ENCODE measurements at places on chromosomes 7 and 10.

- DNase-seq: peak; percentile 87
These were observed 26.9 kb downstream of the MYPN start for GRCh38 chr10:68135922-68136792.

GRCh38 chr7:28629216-28629842 is 217.0 kb downstream of the CREB5 start:
- no peak for DNase-seq

DNA sequence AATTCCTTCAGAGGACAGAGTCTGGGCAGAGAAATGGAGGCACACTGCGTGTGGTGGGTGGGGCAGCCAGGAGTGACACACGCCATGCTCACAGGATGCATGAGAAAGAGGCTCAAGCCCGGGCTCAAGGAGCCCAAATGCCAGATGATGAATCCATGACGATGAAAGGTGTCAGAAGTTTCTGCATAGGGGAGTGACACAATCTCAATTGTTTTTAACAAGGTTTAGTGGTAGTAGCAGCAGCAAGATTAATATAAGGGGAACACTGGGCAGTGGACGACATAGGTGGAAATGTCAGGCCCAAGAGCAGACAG is 126.1 kb downstream of the TNS3 start:
- DNase-seq: no peak

DNA sequence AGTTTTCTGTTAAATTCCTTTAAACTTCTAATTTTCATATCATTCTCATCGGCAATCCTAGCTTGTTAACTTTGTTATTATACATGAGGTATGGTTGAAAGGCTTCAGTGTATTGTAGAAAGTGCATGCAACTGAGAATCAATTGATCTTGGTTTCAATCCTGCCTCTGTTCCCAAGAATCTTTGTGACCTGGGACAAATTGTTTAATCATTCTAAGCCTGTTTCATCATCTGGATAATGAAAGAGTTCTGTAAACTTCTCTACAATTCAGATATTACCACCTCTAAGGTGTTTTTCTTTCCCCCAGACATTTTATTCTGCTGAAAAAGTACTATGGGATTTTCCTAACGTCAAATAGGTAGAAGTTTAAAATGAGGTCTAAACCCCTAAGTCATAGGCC is 179.0 kb downstream of the RNLS start:
- no peak for DNase-seq

DNA sequence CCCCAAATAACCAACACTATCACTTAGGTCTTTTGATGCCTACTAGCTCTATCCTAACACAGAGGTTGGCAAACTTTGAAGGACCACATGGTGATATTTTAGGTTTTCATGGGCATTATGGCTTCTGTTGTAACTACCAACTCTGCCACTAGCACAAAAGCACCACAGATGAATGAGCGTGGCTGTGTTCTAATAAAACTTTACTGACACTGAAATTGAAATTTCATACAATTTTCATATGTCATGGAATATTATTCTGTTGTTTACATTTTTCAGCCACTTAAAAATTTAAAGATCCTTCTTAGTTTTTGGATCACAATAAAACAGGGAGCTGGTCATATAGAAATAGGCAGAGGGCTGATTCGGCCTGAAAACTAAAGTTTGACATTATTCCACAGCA is 26.4 kb downstream of the CBX3 start:
- DNase-seq: no peak

DNA sequence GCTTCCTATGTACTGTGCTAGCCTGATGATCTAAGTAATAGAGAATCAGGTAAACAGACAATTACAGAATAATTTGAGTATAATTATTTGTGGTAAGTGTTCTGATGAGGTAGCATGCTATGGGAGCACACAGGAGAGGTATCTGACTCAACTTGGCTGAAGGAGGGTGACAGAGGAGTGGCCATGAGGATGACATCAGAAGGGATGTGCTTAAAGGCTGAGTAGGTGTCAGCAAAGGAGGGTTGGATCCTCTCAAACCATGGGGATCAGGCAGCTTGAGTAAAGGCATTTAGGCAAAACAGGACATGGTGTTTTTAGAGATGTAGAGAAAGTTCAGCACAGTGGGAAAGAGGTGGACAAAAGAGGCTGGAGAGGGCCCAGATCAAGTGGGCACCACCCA is 29.0 kb downstream of the KLHDC10 start:
- no peak for DNase-seq

GRCh38 chr7:20794676-20795075 is 8.0 kb upstream of the SP8 start:
- DNase-seq: no peak

GRCh38 chr7:127252778-127253280 is at the start of gene GRM8:
GRM8 (minus strand) TSS chr7:127252941.
- no peak for DNase-seq

GRCh38 chr7:77386165-77386822 is 29.9 kb downstream of the GSAP start:
- DNase-seq: no peak

DNA sequence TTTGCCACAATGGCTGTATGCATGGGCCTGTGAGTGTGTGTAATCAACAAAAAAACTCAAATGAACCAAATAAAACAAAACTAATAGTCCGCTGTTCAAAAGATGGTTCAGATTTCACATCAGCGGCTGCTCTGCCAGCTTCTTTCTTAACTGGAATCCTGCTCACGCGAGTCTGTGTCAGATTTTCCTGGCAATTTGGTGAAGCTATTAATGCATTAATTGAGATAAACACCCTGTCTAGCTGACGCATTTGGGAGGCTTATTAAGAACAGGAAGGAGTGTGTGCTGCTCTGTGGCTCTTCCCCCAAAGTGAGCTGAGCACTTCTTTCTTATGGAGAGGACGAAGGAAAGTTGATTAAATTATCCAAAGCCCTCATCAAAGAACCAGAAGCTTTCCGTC is 336.6 kb upstream of the MKI67 start:
- no peak for DNase-seq

- no peak for DNase-seq
These were observed 24.5 kb downstream of the SNX13 start for GRCh38 chr7:17915796-17916195.

DNA sequence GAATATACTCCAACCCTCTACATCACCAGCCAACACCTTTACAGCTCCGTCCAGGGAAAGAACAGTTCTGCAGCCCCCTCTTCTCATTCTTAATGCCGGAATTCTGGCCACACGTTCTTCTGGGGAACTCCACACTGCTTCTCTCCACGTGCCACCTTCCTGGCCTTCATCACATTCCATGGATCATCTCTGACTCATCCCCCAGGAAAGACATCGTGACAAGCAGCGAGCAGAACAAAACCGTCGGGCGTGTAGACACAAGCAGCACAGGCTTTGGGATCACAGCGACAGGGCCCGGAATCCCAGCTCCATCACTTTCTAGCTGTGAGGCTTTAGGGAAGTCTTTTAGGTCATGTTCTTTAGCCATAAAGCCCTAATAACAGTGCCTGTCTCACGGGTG is 590.3 kb upstream of the FOXK1 start:
- no peak for DNase-seq

DNA sequence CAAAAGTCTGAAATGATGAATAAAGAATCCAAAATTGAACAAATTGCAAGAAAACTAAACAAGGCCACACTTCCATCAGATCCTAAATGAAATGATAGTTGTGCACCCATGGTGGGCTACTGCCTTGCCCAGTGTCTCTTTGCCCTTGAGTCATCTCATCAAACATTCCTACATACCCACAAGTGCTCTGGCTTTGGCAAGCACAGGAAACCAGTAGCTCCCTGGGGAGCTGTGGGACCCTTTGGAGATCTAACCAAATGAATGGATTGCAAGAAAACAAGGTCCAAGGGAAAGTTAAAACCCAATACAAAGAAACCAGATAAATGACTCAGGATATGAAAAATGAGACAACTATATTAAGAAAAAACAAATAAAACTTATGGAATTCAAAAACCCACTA is 129.8 kb upstream of the TMEM229A start:
- DNase-seq: no peak

DNA sequence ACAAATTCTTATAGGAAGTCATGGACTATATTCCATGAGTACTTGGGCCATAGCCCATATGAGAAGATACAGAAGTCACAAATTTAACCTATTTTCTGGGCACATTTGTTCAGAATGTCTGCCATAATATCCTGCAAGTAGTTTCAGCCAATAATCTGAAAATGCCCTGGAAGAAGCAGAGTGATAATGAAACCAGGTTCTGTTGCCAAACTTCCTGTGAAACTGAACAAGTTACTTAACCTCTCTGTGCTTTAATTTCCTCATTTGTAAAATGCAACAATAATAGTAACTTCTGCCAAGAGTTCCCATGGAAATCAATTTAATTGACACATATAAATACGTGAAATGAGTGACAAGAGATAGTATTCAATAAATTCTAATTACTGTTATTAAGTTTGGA is 88.8 kb downstream of the SEMA3C start:
- DNase-seq: no peak

- DNase-seq: no peak
These were observed 108.4 kb downstream of the SFMBT2 start for GRCh38 chr10:7302392-7302906.

DNA sequence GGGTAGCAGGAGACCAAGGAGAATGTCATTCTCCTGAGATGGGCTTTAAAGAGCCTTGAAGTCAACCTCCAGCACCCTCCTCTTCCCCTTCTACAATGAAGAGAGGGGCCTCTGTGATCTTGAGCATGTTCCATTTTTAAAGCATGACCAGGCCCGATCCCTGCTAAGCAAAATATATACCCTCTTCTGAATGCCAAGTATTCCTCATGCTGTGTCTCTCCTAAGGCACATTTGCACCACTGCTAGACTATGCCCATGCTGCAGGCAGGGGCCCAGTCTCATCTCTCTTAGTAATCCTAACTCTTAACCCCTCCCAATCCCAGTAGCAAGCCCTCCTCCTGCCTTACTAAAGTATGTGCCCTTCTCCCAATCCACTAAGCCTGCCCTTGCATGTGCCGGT is 18.4 kb downstream of the SORBS1 start:
- no peak for DNase-seq

GRCh38 chr7:2110610-2111396 is 121.9 kb downstream of the MAD1L1 start:
- no peak for DNase-seq

- DNase-seq: no peak
These were observed 627 bp upstream of the FLNC start for GRCh38 chr7:128829391-128830166.

GRCh38 chr7:156324201-156324600 is 316.4 kb upstream of the RNF32 start:
- DNase-seq: no peak

DNA sequence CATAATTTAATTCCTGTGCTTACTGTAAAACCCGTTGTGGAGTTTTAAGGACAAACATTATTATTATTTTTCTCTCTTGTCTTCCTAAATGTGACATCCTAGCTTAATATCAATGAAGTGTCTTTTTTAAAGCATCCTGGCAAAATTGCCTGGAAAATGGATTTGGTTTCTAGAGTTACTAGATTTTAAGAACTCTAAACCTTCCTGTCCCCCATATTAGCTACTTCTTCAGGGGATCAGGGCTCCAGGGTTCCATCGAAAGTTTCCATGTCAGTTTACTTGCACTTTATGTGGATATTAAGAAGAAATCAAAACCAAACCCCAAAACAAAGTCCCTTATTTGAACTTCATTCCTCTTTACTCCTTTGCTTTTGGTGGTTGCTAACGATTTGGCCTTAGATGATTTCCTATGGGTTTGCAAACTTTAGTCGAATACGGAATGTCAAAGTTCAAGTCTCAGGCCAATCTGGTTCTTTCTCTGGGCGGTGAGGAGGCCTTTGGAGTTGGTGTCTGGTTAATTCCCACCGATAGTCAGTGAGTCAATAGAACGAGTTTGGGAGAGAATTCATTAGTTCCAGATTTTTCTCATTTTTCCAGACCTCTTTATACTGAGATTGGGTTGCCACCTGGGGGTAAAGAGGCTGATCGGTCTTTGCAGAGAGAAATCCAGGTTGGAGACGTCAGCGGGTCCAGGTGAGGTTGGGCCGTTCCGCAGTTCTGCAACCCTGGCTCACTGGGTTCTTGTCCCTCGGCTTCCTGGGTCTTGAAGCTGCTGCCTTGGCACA is 1.1 kb downstream of the CUX1 start:
- no peak for DNase-seq

DNA sequence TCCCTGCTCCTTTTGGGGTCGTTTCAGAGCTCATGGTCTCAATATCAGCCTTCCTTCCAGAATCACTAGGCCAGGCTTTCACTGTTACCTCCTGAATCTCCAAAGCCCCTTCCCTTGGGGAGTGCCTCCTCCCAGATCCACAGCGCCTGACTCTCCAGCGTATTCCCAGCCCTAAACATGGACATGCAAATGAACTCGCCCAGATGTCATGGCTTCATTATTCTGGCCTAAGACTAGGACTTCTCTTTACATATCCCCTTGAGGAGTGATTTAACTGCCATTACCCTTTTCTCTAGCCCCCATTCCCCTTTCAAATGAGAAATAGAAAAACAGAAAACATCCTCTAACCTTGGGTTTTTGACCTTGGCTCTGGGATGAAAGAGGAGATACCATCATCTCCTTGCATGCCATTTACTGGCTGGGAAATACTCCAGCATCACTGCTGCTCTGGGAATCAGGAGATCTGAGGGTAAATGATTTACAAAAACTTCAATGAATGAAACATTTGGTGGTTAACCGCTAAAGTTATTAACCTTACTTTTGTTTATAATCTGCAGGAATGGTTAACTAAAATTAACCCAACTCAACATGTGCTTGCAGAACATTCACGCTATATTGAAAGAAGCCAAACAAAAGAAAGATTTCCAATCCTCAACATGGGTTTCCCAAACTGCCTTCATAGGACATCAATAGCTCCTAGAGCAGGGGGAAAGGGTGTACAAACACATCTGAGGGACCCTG is 37.0 kb downstream of the FAM171A1 start:
- no peak for DNase-seq

DNA sequence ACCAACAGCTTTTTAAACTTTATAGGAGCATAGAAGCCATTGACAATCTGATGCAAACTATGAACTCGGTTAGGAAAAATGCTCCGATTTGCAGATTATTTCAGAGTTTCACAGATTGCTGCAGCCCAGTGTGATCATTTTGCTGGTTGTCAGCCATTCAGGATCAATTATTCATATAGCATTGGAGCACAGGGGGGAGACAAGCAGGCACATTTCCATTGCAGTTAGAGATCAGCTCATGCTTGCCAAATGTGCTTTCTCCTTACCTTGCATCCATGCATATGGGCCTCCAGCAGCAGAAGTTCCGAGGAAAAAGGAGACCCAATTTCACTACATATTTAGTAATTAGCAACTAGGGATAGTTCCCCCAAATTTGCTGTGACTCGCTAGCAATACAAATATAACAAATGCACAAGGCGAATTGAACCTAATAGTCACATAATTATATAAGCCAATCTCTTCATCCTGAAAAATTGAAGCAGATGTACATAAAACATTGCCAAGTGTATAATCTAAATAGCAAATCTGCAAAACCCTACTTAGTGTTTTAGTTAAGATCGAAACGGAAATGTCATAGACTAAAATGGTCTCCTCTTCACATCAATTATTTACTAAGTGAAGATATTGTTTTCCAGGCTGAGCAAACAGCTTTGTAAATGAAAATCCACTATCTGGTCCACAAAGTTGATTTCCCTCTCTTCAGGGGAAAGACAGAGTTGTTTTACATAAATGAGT is 49.5 kb upstream of the RSU1 start:
- no peak for DNase-seq
